Caki2 (cell line): ENCODE measurements at places on chromosomes 5 and 9. TPM values are rescaled to one million over a fixed set of nuclear protein-coding genes. Genes with fewer than 3 reads are reported as not detected.

GRCh38 chr9:106784076-106784475, 78.9 kb upstream of the ZNF462 start:
- no peak for DNase-seq

GZMA gene
- not detected in 2 replicates for total RNA-seq

BAAT gene
- not detected in 2 replicates for total RNA-seq

- no peak for DNase-seq
Observed at GRCh38 chr9:82034956-82035731, 46.6 kb downstream of the SPATA31D1 start.

DNA sequence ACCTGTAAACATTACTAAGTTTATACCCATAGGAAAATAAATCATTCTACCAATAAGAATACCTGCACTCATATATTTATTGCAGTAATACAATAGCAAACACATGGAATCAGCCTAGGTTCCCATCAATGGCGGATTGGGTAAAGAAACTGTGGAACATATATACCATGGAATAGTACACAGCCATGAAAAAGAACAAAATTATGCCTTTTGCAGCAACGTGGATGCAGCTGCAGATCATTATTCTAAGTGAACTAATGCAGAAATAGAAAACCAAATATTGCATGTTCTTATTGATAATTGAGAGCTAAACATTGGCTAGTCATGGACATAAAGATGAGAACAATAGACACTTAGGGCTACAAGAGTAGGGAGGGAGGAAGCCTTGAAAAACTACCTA, 667.4 kb upstream of the WWC1 start:
- no peak for DNase-seq

GRCh38 chr5:166602271-166602670, 1689.2 kb upstream of the WWC1 start:
- DNase-seq: no peak

DNA sequence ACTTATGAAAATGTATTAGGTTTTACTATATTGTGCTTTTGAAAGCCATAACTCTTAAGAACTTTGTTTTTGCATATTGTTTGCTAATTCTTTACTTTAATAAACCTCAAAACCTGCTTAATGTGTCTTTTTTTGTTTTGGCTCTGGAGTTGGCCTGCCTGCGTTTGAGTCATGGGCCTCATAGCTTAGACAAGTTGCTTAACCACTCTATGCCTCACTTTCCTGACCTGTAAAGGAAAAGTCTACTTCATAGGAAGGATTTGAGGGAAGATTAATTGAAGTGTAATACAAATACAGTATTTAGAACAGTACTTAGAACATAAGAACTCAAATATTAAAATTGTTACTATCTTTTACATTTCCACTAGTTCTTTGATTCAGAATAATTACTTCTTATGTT, 10.3 kb downstream of the SMIM32 start:
- no peak for DNase-seq

SLC36A3 gene
- total RNA-seq: not detected in 2 replicates

DNA sequence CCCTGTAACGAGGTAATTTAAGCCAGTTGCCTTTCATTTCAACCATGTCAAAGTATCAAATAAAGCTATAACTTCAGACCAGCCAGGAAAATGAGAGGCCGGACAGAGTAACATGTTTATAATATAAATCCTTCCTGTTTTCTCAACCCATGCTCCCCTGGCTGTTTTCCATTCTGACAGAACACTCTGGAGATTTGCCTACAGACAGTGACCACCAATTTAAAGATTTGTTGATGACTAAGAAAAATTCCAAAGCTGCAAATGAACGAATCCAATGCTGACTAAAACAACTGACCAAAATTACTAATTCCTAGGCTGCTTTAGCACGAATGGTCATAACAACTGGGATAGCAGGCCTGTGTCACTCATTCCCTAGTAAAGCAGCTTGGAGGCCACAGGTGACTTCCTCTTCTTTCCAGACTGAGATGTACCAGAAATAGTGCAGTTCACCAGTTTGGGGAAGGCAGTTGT, 141.4 kb downstream of the AOPEP start:
- peak; percentile 87 for DNase-seq

- DNase-seq: no peak
Observed at GRCh38 chr5:91146230-91146629, 236.9 kb downstream of the ARRDC3 start.

DNA sequence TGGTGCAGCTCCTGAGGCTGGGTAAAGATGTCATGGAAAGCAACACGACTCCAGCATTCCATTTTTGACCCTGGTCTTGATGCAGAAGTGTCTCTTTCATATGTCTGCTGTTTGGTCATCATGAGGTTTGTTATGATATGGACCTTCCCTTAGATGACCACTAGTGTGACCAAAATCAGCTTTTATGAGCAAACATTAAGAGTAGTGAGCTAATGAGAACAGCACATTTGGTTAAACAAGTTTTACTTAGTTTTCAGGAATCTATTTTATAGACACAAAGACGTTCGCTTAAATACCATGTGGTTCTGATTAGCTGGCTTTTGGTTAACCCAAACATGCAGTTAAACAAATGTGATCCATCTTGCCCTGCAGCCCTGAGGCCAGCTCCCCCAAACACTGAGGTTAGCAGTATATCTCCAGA, 56.7 kb upstream of the ACTBL2 start:
- no peak for DNase-seq

GRCh38 chr9:138021251-138022056, 143.9 kb downstream of the CACNA1B start:
- DNase-seq: no peak

- DNase-seq: no peak
Observed at GRCh38 chr9:138025417-138025816, 147.8 kb downstream of the CACNA1B start.

- DNase-seq: peak; percentile 8
Observed at GRCh38 chr5:115414406-115415142, 118.1 kb upstream of the CCDC112 start.

- no peak for DNase-seq
Observed at GRCh38 chr5:153459051-153459743, 31.3 kb upstream of the GRIA1 start.

- DNase-seq: no peak
Observed at GRCh38 chr9:94287877-94288513, 28.9 kb downstream of the ZNF169 start.

DNA sequence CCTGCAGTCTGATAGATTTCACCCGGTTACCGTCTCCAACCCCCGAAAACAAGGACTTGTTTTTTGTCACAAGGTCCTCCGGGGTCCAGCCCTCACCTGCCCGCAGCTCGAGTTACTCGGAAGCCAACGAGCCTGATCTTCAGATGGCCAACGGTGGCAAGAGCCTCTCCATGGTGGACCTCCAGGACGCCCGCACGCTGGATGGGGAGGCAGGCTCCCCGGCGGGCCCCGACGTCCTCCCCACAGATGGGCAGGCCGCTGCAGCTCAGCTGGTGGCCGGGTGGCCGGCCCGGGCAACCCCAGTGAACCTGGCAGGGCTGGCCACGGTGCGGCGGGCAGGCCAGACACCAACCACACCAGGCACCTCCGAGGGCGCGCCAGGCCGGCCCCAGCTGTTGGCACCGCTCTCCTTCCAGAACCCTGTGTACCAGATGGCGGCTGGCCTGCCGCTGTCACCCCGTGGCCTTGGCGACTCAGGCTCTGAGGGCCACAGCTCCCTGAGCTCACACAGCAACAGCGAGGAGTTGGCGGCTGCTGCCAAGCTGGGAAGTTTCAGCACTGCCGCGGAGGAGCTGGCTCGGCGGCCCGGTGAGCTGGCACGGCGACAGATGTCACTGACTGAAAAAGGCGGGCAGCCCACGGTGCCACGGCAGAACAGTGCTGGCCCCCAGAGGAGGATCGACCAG, 121.3 kb downstream of the DAB2IP start:
- DNase-seq: no peak

- peak; percentile 59 for DNase-seq
Observed at GRCh38 chr5:4511996-4512656, 628.0 kb upstream of the ADAMTS16 start.

DNA sequence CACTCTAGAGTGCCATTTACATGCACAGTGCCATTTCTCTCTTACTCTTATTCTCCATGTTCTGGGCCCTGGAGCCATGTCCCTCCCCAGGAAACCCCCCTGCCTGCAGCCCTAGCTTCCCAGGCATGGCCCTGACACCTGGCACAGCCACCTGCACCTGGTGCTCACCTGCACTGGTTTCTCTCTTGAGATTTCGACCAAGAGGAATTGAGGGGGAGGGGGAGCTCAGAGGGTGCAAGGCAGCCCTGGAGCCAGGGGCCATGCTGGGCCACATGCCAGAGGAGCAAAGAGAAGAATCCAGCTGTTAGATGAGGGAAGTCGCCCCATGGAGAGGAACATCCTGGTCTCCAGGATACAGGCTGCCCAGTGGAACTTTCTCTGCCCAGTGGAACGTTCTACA, 65.0 kb upstream of the RAPGEF1 start:
- DNase-seq: no peak

GRCh38 chr9:28320616-28321015, 747.3 kb upstream of the C9orf72 start:
- no peak for DNase-seq

DNA sequence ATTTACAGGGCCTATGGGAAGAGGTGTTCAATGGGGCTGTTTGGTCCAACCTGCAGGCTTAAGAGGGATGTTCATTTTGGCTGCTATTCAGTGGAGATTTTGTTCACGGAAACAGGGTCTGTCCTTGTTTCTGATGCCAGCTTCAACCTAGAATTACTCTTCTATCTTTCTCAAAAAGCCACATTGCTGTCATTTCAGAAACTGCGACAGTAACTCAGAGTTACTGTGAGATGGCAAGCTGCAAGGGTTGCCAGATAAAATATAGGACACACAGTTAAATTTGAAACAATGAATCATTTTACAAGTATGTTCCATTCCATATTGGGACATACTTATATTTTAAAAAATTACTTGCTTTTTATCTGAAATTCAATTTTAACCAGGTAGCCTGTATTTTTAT, 128.0 kb downstream of the NPR3 start:
- no peak for DNase-seq

GRCh38 chr9:131856105-131856504, 116.2 kb upstream of the RAPGEF1 start:
- no peak for DNase-seq

GRCh38 chr5:144944936-144945335, 774.3 kb downstream of the KCTD16 start:
- no peak for DNase-seq

DNA sequence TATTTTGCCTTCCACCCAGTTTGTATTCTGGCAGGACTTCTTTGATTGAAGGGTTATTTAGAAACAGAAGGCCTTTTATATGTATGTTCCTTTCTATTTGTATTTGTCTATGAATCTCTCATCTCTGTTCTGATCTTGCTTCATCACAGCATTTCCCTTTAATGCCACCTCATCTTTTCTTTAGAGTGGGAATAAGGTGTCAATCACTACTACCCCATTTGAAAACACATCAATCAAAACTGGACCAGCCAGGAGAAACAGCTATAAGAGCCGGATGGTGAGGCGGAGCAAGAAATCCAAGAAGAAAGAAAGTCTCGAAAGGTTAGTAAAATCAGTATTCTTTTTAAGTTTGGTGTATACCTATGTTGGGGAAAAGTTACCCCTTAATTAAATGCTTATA, 36.3 kb downstream of the CD180 start:
- DNase-seq: no peak

SLC34A3 gene
- total RNA-seq: not detected in 2 replicates

LCN15 gene
- not detected in 2 replicates for total RNA-seq

ADAMTS2 gene
- 4.1 and 5.0 TPM in 2 replicates for total RNA-seq

MRPS2 gene
- 30.9 and 50.6 TPM in 2 replicates for total RNA-seq

GRCh38 chr5:70440-70839, 21.5 kb upstream of the PLEKHG4B start:
- no peak for DNase-seq

DNA sequence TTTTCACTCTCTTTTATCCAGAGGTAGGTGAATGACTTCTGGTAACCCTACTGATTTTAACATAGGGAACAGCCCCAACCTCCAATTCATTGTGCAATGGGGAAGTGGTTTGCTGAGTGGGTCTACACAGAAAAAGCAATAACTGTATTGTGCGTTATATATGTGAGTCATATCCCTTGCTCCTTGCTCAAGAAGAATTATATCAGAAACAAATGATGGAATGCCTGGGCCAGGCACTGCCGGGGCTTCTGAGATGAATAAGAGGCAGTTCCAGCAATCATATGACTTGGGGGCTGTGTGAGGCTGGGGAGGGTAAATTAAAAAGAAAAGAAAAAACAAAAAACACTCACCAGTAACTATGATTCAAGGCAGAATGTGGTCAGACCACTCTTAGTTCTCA, 79.2 kb upstream of the ABCA1 start:
- peak; percentile 47 for DNase-seq

GRCh38 chr5:127375544-127376091, 85.0 kb downstream of the MEGF10 start:
- no peak for DNase-seq

PKD2L2 gene
- total RNA-seq: not detected in 2 replicates
